ENCODE measurements at places on chromosomes 12 and 14. TPM values are rescaled to one million over a fixed set of nuclear protein-coding genes. Genes with fewer than 3 reads are reported as not detected.

DNA sequence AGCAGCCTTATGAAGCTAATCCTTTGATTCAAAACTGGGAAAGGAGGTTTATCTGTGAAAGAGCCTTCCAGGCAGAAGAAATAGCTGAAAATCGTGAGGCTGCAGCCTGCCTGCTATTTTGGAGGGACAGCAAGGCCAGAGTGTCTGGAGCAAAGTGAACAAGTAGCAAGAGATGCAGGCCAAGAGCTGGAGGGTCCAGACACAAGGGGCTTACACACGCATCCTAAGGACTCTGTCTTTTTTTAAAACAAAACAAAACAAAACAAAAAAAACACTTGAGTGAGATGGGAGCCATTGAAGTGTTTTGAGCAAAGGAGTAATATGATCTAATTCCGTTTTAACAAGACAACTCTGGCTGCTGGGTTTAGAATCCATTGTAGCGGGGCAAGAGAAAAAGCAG is 76.4 kb upstream of the BCAT1 start:
- DNase-seq: no peak

The SLCO1B3 gene
- 0.60 TPM for total RNA-seq

- DNase-seq: no peak
Measured at GRCh38 chr14:80291101-80291500, 79.8 kb upstream of the DIO2 start.

The GLT1D1 gene
- total RNA-seq: 11.8 TPM

The PDZRN4 gene
- total RNA-seq: 0.14 TPM

GRCh38 chr12:6866920-6867412 is 365 bp upstream of the TPI1 start:
- no peak for DNase-seq

The TULP3 gene
- total RNA-seq: 4.8 TPM

- DNase-seq: no peak
Measured at GRCh38 chr12:42638697-42639096, 49.2 kb upstream of the PRICKLE1 start.

Data from left ventricle myocardium inferior (tissue), 1 donor.